ENCODE measurements at places on chromosomes 2 and 18.
A peak's percentile ranks its signal among the peaks of the same experiment; 100 is the strongest.

DNA sequence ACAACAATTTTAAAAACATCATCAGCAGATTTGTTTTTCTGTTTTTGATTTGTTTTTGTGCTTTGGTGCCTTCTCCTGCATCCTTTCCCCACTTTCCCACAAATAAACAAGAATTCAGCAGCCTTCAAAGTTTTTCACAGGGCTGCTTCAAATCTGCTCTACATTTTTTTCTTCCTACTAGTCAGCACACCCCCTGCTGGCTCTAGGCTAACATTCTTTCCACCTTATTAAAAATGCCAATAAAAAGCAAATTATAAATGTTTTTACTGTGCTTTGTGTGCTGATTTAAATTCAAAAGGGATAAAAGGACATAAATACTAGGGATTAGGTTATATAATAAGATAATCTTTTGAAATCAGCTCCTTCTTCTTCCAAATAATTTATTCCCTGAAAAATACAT, 6.2 kb upstream of the CNTNAP5 start:
- no peak for DNase-seq

DNA sequence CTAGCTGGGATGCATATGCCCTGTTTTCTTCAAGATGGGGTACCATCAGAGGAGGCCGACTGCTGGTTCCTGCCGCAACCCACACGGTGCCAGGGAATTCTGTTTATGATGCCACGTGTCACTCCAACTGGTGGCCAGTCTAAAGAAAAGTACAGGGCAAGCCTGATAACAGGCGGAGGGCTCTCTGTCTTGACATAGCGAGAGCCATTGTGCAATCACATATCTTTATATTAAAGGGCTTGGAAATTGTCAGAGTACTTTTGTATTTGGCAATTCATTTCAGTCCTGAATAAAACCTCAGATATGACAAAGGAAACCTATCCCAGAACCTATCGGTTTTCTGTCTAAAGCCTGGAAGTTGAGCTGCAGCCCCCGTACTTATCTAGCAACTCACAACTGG, 768.4 kb downstream of the TDRD15 start:
- DNase-seq = no peak

DNA sequence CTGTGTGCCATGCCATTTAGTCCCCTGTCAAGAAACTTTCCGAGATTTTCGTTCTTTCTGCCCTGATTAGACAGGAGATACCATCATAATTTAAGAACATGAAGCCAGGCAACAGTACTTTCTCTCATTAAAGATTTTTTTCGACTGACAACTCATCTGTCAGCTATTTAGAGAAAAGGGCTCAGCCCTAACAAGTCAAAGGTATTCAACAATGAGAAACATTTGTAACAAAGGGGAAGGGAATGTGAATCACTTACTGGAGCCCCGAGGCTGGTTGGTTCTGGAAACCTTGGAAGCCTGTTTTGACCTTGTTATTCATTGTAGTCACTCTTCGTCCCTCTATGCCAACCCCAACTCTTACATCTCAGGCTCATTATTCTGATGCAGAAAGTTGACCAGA, 199.4 kb downstream of the SPP2 start:
- DNase-seq = no peak

GRCh38 chr2:111100765-111101162, 19.9 kb upstream of the BCL2L11 start:
- no peak for DNase-seq

- DNase-seq = no peak
Observed at GRCh38 chr18:80041424-80041823, 7.2 kb downstream of the RBFA start.

- DNase-seq = no peak
Observed at GRCh38 chr18:73235491-73235890, 367.7 kb upstream of the NETO1 start.

DNA sequence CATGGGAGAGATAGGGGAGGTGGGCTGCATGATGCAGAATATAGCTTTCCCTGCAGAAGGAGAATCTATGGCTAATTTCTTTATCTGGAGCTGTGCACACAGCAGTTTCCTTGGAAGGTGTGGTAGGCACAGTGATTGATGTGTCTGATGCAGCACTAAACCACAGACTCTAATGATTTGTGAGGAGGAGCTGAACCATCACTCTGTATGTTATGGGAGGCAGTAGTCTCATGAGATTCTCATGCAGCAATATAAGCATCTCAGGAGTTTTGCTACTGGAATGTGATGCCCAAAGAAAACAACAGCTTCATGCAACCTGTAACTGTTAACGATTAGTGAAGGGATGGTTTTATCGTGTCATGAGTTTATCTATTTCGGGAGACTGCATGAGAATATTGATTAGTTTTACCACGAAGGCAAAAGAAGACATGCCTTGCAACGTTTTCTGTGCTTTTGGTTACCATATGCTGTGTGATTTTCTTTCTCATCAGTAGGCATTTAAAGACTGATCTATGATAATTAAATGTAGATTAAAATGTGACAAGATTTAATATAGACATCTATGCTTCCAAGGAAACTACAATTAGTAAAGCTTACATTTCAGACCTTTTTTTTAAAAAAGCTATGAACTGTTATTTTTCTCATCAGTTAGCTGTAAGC, 286.8 kb downstream of the ARL6IP6 start:
- DNase-seq = no peak

DNA sequence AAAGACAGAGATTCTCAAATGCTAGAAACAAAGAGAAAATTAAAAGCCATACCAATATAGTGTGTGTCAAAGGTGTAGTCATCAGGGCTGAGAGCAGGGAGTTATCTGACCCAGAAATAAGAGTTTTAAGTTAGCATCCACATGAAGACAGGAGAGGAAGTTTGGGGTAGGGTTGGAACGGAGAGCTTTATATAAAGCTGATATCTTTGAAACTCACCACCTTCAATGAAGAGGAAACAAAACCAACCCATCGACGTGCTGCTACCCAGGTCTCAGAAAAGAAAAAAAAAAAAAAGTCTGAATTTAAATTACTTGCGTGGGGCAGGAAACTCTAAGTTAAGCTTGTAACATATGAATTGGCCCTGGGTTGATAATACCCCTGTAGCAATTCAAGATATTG, 42.4 kb downstream of the ARL4C start:
- DNase-seq = no peak

GRCh38 chr2:15802657-15803542, 137.4 kb upstream of the MYCN start:
- DNase-seq = no peak

DNA sequence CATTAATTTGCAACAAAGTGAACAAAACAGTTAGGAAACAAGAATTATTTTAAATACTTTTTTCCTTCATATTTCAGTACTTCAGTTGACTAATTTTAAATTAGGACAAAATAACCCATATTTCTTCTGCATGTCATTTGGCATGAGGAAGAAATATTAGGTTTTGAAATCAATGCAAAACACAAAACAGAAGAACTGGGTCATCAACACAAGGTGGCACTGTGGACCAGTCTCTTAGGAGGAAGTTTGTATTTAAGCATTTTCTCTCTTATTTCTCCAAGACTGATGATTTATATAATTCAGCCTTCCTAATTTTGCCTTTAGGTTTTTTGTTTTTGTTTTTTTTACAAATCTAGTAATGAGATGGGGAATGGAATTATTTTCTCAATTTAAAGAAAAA, 352.8 kb upstream of the KCNH7 start:
- no peak for DNase-seq

- DNase-seq = no peak
Observed at GRCh38 chr18:46097431-46097800, 680 bp downstream of the ATP5F1A start.

- DNase-seq = no peak
Observed at GRCh38 chr2:149167001-149167780, 128.7 kb downstream of the LYPD6B start.

DNA sequence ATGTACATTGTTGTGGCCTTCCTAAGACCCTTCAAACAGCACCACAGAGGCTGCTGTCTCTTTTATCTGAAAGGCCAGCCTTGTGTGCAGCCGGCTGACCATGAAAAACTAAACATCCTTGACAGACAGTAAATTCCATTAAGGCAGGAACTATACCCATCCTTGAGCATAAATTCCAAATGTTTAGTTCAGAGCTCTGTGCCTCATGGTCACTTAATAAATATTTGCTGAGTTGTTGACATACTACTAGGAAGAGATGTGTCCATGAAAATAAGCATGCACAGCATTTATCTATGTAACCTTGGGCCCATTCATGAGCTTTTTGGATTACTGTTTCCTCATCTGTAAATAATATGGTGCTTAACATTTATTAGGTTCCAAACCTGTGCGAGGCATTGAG, 424.8 kb downstream of the HRH4 start:
- DNase-seq = no peak

DNA sequence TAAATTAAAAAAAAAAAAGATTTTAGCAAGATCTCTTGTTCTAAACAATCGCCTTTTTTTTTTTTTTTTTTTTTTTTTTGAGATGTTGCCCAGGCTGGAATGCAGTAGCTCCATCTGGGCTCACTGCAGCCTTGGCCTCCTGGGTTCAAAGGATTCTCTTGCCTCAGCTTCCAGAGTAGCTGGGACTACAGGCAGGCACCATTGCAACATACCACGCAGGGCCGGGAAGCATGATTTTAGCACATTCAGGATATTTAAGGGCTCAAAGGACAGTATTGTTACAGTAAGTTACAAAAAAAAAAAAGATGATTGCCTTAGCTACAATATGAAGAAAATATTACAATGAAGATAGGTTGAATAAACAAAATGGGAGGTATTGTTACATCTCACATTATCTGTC, 29.5 kb upstream of the SAP130 start:
- DNase-seq = no peak

- no peak for DNase-seq
Observed at GRCh38 chr18:73408469-73408868, 540.7 kb upstream of the NETO1 start.

DNA sequence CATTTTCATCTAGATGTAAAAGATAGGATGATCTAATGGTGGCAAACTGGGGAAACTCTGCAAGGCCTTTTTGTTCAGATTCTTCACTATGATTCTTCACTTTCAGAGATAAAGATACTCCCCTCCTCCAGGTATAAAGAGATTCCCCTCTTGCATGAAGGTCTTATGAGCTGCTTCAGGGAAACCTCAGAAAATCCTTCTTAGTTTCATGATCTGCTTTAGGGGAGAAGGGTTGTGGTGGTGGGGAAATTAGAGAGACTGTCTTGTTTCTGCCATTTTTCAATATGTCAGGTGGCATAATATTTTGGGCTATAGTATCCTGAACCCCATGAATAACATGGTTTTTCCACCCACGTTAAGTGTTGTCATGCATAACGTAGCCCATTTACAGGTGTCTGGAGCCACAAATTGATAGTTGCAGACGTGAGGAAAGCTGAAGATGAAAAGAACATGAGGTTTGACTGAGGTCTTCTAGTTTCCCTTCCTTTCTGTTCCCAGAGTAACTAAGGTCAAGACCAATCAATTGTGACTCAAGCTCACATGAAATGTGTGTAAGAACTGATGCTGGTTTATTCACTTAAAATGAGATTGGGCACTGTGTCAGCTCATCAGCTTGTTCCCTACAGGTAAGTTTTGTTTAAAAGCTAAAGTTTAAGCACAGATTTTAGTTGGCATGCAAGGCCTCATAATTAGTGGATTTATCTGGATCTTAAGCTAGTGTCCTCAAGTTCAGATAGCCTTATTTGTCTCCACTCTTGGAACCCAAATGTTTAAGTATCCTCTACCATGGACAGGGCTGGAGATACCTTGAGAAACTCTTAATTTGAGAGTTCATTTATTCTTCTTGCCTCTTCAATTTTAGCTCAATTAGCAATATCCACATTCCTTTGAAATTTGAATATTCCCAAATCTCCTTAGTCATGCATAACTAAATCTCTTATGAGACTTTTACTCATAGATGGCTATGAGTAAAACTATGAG, 304.5 kb upstream of the FANCL start:
- DNase-seq = no peak

GRCh38 chr2:79935771-79936657, 368.5 kb downstream of the LRRTM1 start:
- peak; percentile 5 for DNase-seq

GRCh38 chr2:238720232-238720672, 127.6 kb upstream of the TWIST2 start:
- DNase-seq = peak; percentile 32

DNA sequence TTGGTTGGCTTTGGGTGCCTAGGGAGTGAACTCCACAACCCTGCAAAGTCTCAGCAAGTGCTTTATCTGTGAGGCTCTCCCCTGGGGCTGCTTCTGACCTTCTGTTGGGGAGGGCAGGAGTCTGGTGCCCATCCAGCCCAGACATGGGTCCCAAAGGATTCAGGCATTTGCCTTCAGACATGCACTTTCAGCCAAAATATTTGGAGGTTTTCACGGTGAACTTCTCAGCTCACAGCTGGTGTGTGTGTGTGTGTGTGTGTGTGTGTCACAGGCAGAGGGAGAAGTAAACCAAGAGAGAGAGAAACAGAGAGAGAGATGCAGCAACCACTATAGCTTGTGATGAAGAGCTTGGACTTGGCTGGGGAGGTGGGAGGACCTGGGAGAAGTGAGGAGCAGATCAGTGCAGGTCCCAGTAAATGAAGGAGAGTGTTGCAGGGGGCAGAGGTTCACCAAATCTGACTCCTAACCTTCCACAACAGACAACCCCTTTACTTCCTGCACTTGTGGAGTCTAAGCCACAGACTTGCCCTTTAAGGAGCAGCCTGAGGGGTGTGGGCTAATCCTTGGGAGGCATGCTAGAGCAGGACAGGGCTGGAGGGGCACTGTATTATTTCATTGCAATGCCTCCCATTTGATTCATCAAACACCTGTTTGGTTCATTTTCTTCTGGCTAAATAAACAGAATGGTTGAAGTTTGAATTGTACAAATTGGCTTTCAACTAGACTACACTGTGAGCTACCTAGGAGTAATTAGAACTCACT, 14.1 kb downstream of the SLC9A4 start:
- DNase-seq = no peak

DNA sequence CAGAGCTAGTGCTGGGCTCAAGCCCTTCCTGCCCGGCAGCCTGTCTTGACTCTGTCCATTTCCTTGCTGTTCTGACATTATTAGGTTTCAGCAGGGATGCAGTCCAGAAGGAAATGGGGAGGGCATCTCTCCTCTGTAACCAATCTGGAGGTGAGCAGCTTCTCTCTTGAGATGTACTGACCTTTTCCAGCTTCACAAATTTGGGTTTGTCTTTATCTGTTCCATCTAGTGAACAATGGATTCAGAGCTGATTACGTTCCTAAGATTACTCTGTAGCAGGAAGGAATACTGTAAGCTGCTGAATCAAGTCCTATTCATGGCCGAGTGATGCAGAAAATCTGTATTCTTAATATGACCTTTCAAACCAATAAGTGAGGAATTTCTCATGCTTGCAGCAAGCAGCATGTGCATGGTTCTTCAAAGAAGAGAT, 11.0 kb downstream of the PLA2R1 start:
- DNase-seq = no peak

GRCh38 chr2:232628466-232629128, 4.8 kb upstream of the EFHD1 start:
- no peak for DNase-seq

Data from T-helper 1 cell (primary cell).